Stimulated activated CD8-positive, alpha-beta memory T cell treated with anti-CD3 and anti-CD28 coated beads, Interleukin-4, amount 100 ng/mL, for 24 hours (primary cell): ENCODE measurements at places on chromosomes 6 and 20.
A peak's percentile ranks its signal among the peaks of the same experiment; 100 is the strongest.

GRCh38 chr6:88339761-88340160 lies 173.6 kb upstream of the CNR1 start:
- no peak for DNase-seq

DNA sequence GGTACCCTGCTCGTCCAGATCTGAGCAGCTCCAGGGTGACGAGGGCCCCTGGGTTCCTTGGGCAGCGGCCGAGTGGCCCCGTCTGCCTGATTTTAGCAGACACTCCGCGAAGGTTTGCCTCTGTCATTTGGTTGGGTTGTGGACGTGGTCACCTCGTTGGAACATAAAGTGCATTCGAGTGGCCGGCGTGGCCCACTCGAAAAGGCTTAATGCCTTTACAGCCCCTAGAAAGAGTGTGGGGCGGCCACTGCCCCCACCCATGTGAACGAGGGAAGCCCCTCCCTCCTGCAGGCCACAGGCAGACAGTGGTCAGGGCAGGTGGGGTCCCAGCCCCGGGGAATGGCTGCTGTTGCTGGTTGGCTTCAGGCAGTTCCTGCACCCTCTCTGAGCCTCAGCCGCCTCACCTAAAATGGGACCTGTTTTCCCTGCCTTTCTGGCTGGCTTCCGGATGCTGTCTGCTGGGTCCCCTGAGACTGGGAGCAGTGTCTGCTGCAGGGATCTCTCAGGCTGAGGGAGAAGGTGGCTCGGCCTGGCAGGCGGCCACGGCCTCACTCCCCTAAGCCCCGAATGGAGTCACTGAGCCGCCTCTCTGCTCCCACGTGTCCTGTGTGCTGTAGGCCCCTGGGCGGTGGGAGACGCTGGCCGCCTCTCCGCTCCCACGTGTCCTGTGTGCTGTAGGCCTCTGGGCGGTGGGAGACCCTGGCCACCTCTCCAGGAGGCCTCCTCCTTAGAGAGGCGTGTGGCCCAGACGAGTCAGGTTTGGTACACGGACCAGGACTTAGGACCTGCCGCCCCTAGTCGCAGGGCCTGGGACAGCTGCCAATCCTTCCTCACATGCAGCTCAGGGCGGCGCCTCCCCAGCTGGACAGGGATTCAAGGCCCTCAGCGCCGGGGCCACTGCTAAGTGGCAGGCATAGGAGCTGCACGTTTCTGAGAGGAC lies 233.0 kb downstream of the ERMARD start:
- DNase-seq, result no peak

GRCh38 chr20:48928832-48929725 lies 7.6 kb downstream of the ARFGEF2 start:
- DNase-seq, result no peak

DNA sequence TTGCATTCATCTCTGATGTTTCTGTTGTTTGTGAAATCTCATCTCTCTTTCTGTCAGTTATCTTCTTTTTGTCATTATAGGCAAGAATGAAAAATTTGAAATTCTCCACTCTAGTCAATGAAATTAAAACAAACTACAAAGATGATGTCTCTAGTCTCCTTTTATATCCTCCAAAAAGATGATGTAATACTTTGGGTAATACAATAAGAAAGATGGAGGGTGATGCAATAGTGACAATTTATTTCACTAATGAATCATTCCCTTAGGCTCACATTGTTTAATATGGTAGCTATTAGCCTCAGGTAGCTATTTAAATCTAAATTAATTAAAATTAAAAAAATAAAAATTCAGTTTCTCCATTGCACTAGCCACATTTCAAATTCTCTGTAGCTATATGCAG lies 145.4 kb downstream of the UST start:
- no peak for DNase-seq

DNA sequence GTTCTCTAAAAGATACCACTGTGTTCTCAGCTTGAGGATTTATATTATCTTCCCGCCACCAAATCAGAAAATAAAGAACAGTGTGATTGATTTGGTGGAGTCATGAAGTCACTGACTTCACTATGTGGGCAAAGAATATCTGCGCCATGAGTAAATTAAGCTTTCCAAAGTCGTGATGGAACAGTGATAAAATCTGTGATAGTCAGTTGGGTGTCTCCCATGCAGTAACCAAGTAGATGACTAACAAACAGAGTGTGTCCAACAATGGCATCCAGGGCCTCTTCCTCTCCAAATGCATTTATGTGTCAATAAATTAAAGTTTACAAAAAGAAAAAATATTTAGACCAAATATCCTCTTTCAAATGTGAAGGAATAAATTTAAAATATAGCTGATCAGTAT lies 87.0 kb upstream of the DST start:
- no peak for DNase-seq

GRCh38 chr6:34248727-34249468 lies at the start of gene SMIM29:
TSS of gene SMIM29 (minus strand) at chr6:34249006. CDS start at chr6:34247791, 1,215 bp downstream.
- DNase-seq, result peak; percentile 96

GRCh38 chr20:21701171-21701876 lies 4.1 kb upstream of the PAX1 start:
- no peak for DNase-seq

DNA sequence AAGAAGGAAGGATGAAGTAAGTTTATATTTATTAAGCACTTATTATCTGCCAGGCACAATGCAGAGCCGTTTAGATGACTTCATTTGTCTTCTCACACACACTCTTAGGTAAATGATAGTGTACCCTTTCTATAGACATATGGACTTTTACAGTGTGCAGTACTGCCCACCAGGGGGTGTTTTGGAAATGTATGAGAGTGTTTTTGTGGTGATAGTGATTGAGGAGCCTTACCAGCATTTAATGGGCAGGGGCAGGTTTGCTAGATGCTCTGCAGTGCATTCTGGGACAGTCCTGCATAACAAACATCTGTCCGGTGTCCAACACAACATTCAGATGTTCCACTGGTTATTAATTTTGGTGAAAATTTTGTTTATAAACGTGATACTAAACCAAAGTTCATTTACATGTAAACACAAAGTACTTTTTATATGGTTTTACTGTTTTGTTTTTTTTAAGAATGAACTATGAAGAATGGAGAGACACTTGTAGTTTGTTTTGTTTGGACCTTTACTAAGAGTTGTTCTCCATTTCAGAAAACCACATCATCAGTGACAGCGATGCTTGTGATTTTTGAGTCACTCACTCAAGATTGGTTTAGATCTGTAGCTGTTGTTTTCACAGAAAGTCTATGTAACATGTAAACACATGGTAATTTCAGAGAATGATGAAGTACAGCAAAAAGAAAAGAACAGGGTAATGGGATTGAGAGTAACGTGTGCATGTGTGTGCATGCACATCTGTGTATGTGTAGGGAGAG lies 19.9 kb downstream of the KCNS1 start:
- no peak for DNase-seq
